Progenitor cell of endocrine pancreas (in vitro differentiated cells): ENCODE measurements at places on chromosomes 3 and 15. TPM values are rescaled to one million over a fixed set of nuclear protein-coding genes. Genes with fewer than 3 reads are reported as not detected.

Gene ARHGEF26
- total RNA-seq: 10.0 and 10.8 TPM in 2 replicates

Gene HCN4
- 4.9 and 5.1 TPM in 2 replicates for total RNA-seq

Gene CCDC13
- total RNA-seq: 2.3 and 2.5 TPM in 2 replicates

Gene SCAANT1
- total RNA-seq: not detected in 2 replicates

Gene TXNRD3
- 12.9 and 14.4 TPM in 2 replicates for total RNA-seq

GRCh38 chr15:53525894-53526293, 233.6 kb downstream of the WDR72 start:
- no peak for DNase-seq

DNA sequence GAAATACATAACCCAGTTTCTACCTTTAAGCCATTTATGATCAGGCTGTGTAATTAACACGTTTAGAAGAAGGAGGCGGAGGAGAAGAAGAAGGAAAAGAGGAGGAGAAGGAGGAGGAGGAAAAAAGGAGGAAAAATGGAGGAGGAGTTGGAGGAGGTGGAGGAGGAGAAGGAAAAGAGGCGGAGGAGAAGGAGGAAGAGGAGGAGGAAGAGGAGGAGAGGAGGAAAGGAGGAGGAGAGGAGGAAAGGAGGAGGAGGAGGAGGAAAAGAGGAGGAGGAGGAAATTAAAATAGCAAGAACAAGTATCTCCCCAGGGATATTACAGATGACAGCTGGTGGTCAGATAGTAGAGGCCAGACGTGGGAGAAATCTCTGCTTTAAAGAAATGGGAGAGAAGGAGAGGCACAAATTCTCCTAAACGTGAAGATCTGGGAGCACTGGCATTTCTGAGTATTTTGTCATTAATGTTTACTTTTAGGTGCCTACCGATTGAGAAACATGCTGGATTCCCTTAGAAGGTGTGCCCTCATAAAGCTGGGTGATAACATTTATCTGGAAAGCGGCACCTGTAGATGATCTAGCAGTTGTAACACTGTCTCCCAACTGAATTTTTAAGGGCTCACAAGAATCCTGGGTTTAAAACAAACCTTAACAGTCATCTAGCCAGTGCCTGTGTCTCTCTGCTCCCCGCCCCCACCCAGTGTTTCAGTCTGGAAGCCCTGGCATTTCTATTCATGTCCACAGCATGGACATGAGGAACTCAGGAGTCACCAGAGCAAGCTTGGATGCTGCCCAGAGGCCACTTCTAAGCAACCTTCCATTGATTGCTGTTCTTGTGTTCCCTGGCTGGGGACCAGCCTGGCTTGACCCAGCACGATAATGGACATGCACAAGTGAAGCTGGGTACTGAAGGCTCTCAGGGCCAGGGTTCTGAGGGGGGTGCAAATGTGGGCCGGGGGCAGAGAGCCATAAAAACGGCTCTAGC, 75.2 kb downstream of the CHRNA7 start:
- no peak for DNase-seq

GRCh38 chr15:94097552-94097951, 133.8 kb upstream of the MCTP2 start:
- DNase-seq: no peak

DNA sequence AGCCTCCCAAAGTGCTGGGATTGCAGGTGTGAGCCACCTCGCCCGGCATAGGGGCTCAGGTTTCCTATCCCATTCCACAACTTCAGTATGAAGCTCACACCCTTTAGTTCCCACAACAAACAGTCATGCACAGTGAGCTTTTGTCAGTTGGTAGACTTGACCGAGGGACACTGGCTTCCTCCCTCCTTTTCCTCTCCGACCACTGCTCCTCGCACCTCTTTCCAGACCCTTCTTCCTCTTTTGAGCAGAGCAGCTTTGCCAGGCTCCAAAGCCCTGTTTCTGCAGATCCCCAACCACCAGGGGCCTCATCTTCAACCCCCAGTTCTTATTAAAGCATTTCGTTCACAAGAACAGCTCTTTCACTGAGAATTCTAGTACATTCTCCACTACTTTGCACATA, 12.7 kb upstream of the CILP start:
- no peak for DNase-seq

DNA sequence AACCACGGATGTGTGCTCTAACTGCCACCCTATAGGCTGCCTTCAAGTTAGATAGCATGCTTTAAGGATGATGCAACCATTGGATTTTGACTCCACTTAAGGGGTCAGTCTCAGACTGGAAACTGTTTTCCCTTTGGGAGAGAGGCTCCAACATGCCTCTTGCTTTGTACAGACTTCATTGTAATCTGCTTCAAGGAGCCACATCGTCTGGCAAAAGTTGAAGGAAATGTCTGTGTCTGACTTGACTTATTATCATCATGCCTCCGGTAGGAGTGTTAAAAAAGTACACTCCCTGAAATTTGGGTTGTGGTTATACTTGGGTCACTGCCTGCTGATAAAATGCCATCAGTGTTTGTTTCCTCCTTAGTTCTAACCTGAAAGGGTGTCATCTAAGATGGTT, 245.4 kb upstream of the CDIN1 start:
- no peak for DNase-seq

- DNase-seq: no peak
These were observed 253.1 kb downstream of the RBMS3 start for GRCh38 chr3:29534006-29534405.

DNA sequence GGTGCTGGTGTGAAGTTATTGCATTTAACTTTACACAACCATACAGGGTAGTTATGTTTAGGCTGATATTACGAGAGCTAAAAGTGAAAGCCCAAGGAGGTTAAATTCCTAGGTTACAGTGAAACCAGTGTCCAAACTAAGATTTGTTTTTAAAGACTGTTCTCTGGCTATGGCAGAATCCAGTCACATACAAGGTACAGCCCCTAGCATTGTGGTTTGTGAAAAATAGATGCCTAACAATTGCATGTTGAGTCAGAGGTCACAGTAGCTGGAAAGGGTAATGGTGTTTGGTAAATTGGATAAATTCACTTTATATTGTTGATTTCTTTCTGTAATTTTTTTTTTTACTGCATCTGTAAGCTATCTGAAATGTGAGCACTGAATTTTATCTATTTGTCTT, 614.6 kb upstream of the TBL1XR1 start:
- DNase-seq: no peak

DNA sequence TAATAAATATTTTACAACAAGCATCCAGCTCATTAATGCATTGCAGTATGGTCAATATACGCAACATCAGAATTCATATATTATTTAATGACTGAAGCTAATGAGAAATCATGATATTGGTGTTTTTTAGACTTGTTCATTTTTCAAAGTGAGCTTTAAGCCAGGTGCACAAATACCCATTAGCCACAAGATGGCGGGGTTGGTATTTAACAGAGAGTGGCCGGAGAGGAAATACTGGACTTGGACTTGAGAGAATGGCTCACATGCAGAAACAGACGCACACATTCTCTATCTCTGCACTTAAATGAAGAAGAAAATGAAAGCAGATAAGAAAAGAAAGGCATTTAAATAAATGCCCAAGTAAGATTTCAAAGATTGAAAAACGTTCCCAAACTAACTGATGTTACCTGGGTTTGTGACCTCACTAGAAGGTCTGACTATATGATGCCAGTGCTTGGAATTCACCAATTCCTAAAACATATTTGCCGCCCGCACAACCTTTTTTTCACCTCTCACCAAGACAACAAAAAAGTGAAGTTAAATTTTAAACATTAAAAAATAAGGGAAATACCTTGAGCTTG, 21.2 kb upstream of the CRBN start:
- peak; percentile 38 for DNase-seq

GRCh38 chr3:50221051-50221410, 15.0 kb upstream of the GNAI2 start:
- DNase-seq: no peak

DNA sequence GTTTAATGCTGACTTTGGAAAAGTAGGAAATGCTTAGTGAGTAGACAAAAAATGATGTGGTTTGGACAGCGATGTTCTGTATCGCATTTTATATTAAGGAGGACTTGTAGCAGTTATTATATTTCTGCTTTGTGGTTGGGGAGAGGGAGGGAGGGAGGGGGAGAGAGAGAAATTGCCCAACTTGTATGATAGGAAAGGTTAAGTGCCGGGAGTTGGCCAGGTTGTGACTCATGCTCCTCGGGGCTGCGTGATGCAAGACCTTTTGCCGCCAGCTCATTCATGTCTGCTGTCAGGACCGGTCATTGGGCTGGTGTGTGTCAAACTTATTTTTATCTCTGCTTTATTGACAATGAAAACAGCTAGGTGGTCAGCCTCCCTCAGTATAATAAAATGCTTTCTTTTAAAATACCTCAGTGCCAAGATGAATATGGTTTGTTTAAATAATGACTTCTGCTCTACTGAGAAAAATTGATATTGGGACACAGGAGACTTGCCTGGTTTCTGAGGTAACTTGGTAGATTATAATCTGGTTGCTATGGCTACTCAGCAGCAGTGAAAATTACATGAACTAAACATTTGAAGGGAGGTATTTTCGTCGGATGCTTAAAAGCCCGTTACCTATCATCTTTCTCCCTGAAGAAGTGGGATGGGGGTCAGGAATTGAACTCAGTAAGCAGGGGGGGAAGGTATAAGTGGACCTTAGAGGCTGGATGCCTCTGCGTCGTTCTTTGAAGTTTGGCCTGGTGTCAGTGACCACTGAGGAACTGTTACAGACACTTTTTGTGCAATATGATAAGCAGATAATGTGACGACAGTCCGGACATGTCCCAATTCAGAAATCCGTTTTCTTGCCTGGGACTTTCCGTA, 90.7 kb downstream of the FNDC3B start:
- no peak for DNase-seq

DNA sequence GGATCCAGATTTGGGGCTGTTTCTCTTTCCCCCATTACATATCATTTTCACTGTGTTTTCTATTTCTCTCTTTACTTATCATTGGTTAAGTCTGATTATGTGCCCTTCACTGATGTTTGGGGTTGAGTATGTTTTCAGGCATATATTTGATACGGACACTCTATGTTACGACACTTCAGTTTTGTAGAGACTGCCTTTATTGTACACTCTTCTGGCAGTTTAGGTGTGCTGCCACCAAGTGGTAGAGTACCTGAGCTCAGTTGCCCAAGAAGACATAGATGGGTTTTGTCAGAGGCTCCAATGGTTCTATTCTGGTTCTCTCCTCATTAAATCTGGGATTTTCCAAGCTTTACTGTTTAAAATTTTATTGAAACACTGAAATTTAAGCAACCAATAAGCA, 255.0 kb upstream of the ROPN1 start:
- no peak for DNase-seq
